ENCODE measurements at places on chromosomes 16 and 17. TPM values are rescaled to one million over a fixed set of nuclear protein-coding genes. Genes with fewer than 3 reads are reported as not detected.

Gene TRIM25
- total RNA-seq: 121 TPM

Gene ZNF597
- total RNA-seq: 2.0 TPM

Gene MYH1
- not detected for total RNA-seq

Gene KRT20
- not detected for total RNA-seq

Gene ACSM3
- total RNA-seq: 13.3 TPM

Gene NPIPB6
- 2.9 TPM for total RNA-seq

Gene SEZ6L2
- total RNA-seq: 0.56 TPM

Gene SLC35G6
- not detected for total RNA-seq

Gene CLEC3A
- not detected for total RNA-seq

Gene HAPSTR1
- total RNA-seq: 46.1 TPM

Gene KRTAP2-3
- not detected for total RNA-seq

Gene ZNF469
- total RNA-seq: 0.30 TPM

Gene NMT1
- total RNA-seq: 101 TPM

Gene ICAM2
- total RNA-seq: 43.0 TPM

Gene SLC25A10
- total RNA-seq: 15.4 TPM

Gene GPRC5B
- total RNA-seq: not detected

Gene DNAH17
- total RNA-seq: 0.73 TPM

Gene SMIM5
- total RNA-seq: not detected

Gene PPP1R1B
- total RNA-seq: not detected

Measured in activated T-helper 17 cell treated with anti-CD3 and anti-CD28 coated beads, Interleukin-2, amount 50 U/mL, for 72 hours (primary cell).